ENCODE measurements at places on chromosomes 4 and X.

GRCh38 chrX:118189000-118189399 lies 72.4 kb upstream of the KLHL13 start:
- DNase-seq = no peak

GRCh38 chrX:13607331-13607995 lies 38.1 kb downstream of the EGFL6 start:
- DNase-seq = no peak

GRCh38 chr4:83679692-83680091 lies 143.8 kb downstream of the GPAT3 start:
- no peak for DNase-seq

- no peak for DNase-seq
Observed at GRCh38 chr4:108533876-108534275, 86.5 kb upstream of the RPL34 start.

DNA sequence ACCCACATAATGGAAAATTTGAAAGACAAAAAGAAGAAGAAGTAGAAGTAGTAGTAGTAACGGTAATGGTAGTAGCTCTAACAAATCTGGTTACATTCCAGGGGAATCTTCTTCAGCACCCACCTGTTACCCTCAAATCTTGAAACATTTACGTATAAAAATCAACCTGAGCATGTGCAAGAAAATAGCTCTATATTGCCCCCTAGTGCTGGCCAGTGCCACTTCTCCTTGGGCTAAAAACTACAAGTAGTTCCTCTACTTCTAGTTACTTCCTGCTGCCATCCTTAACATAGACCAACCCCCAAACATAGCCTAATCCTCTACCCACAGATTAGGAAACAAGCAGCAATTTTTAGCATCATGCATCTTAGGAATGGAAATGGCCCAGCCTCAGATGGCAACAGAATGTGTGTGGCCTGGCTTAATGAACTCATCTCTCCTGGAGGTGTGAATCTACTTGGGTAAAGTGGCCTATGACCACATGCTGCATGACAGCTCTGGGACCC lies 3.1 kb downstream of the PDGFC start:
- DNase-seq = peak; percentile 14

- no peak for DNase-seq
Observed at GRCh38 chrX:150854856-150855255, 43.6 kb downstream of the CD99L2 start.

GRCh38 chr4:184949020-184949419 lies 69.3 kb upstream of the HELT start:
- DNase-seq = no peak

- no peak for DNase-seq
Observed at GRCh38 chrX:18543738-18544137, 118.3 kb downstream of the CDKL5 start.

DNA sequence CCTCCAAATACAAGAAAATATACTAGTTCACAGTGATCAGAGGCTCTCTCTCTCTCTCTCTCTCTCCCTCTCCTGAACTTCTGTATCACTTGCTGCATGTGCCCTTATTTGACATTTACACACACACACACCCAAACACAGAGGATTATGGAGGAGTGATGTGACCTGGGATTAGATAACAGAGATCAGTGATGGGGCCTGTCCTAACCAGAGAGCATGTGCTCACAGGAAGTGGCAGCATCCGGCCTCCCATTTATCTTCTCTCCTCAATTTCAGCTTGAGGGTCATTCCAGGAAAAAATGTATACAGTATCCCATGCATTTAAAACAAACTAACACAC lies 143.0 kb downstream of the TSPAN5 start:
- DNase-seq = no peak

- DNase-seq = no peak
Observed at GRCh38 chrX:133587071-133587470, 171.8 kb upstream of the GPC4 start.

- no peak for DNase-seq
Observed at GRCh38 chr4:26992657-26993361, 132.2 kb downstream of the STIM2 start.

- no peak for DNase-seq
Observed at GRCh38 chr4:19748519-19749479, 502.9 kb upstream of the SLIT2 start.

DNA sequence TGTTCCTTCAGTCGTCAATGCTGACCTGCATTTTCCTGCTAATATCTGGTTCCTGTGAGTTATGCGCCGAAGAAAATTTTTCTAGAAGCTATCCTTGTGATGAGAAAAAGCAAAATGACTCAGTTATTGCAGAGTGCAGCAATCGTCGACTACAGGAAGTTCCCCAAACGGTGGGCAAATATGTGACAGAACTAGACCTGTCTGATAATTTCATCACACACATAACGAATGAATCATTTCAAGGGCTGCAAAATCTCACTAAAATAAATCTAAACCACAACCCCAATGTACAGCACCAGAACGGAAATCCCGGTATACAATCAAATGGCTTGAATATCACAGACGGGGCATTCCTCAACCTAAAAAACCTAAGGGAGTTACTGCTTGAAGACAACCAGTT lies 12.6 kb downstream of the TLR8 start:
- DNase-seq = no peak

GRCh38 chrX:30992381-30992904 lies 79.4 kb downstream of the FTHL17 start:
- DNase-seq = peak; percentile 1

- DNase-seq = no peak
Observed at GRCh38 chr4:9904976-9905587, 116.2 kb downstream of the SLC2A9 start.

GRCh38 chr4:76589402-76589801 lies 154.4 kb downstream of the SHROOM3 start:
- no peak for DNase-seq

All from NCI-H1930 (cell line).